RWPE1 (cell line): ENCODE measurements at places on chromosomes 12 and 14.

GRCh38 chr12:95037906-95038305 is 34.4 kb upstream of the NDUFA12 start:
- no peak for DNase-seq

DNA sequence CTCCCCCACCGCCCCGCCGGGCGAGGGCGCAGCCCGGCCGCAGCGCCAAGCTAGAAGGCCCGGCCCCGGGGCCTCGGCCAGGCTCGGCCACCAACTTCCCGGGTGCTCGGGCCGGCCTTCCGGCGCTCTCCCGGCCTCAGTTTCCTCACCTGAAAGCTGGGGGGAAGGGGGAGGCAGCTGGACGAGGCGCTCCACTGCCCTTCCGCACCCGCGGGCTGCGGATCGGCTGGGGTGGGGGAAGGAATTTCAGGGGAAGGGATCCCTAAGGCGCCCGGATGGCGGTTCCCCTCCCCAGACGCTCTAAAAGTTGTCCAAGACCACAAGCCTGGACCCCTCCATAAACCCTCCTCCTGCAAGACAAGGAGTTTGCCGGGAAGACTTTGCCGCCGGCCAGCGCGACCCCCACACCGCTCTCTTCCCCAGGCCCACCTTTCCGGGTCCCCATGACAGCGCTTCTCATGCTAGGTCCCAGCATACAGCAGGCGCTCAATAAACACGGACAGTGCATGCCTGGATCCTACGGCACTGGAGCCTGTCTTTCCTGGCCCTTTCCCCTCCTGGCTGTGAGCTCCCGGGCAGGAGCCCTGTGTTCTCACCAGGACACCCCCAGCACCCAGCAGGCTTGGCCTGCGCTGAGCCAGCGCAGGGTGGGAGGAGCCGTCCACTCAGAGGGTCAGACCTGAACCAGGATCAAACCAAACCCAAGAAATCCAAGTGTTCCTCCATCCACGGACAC is 18.1 kb downstream of the BEGAIN start:
- no peak for DNase-seq

DNA sequence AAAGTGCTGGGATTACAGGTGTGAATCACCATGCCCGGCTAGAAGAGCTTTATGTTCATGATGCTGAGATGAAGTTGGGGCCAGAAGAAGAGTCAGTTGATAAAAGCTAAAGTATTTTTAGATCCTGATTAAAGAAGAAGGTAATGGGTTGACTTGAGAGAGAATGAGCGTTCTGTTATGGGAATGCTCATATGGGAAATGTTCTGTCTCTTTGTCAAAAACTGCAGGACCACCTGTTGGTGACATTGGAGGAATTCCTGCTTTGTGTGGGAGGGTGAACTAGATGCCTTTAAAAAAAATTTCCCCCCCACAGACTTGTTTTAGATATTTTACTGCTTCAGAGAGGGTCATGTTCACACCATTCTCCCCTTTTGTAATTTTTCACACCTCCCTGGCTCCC is 6.7 kb downstream of the WDR20 start:
- no peak for DNase-seq

DNA sequence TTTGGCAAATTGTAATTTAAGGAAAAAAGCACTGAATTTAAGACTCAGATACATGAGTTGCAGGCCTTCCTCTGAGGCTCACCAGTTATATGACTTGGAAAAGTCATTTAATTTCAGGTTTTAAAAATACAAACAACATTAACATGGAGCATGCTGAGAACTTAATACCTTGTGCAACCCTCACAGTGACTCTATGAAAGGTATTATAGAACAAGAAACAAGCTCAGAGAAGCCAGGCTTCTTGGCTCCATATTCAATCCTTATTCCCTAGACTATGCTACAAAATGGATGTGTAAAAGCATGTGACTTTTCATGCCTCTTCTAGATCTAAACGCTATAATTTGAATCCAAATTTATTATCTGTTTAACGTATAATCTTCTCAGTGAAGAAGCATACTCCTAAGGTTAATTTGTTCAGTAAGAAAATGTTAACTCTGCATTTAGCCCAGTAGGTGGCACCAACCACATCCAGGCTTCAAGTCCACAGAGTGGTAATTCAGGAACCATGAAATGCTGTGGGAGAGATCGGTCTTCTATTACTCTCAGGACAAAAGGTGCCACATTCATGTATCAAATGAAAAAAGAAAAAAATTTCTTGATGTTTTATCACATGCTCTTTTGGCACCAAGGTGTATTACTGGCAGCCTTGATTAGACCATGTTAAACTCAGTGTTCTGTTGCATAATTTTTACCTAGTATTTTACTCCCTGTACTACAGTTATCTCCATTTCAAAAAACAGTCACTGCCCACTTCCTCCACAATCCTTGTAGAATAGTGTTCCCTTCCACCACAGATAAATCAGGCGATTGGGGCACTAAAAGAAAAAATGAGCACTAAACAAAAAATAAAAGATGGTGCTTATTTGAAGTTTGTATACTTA is 9.3 kb downstream of the CCDC196 start:
- peak; percentile 46 for DNase-seq

DNA sequence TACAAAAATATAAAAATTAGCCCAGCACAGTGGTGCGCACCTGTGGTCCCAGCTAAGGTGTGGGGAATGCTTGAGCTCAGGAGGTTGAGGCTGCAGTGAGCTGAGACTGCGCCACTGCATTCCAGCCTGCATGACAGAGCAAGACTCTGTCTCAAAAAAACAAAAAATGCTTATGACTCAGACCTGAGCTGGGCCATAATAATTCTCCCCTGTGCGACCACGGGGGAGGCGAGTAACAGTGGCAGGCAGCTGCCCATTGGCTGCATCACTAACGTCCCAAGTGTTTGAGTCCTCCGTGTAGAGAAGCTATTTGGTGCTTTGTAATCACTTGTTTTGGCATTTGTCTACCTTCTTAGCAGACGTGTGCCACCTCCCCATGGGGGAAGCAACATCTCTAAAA is 24.9 kb downstream of the PSMC1 start:
- DNase-seq = peak; percentile 43

DNA sequence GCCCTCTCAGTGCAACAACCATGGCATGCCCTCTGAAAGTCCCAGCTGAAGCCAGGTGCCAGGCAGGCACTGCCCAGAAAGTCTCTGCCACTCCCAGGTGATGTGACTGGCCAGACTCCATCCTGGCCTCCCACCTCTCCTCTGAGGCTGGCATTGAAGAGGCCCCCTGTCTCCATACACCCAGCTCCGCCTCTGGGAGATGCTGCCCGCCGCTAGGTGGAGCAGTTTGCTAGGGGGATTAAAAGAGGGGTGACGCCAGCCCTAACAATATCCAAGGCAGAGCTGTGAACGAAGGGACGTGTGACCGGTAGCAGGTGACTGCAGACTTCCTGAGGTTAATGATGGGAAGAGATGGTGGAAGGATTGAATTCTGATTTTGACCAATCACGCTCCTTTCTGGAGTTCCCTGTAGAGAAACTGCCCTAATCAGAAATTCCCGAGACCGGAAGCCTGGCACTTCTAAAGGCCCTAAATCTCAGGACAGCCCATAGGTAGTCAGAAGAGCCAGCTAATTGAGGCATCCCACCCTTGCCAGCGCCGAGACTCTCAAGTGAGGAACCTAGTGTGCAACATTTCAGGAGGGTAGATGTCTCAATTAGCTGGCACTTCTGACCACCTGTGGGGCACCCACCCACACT is 8.3 kb upstream of the PLEK2 start:
- DNase-seq = no peak

DNA sequence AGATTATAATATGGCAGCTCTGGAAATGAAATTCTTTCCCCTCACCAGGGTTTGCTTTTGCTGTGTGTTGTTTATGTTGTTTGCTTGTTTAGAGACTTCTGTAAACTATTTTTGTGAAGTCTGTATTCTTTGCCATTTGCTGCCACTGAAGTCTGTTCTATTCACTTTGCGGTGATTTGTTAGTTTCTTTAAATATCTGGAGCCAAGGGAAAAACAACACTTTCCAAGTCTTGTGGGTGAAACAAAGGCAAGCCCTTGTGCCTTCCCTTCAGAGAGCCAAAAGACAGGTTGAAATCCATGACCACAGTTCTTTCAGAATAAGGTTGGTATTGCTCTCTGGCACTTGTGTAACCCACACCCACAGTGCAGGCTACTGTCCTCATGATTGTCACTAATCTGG is 59.5 kb upstream of the RNU6-7 start:
- no peak for DNase-seq

- DNase-seq = no peak
These were observed 423.4 kb downstream of the ZFP36L1 start for GRCh38 chr14:68369281-68370056.

DNA sequence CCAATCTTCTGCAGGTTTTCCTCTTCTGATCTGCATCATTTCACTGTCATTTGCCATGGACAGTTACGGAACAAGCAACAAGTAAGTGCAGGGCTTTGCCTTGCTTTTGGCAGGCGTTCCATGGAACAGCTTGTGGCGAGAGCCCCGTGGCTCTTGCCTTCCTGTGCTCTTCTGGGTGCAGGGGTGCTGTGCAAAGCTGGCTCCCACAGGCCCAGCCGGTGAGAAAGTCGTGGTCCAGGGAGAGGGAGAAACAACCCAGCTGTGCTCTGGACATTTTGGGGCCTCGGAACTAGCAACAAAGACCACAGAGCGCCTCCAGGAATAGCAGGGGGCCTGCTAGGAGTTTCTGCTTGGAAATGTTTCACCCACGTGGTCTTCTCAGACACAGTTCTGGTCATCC is 164.7 kb downstream of the ADGRD1 start:
- DNase-seq = no peak

DNA sequence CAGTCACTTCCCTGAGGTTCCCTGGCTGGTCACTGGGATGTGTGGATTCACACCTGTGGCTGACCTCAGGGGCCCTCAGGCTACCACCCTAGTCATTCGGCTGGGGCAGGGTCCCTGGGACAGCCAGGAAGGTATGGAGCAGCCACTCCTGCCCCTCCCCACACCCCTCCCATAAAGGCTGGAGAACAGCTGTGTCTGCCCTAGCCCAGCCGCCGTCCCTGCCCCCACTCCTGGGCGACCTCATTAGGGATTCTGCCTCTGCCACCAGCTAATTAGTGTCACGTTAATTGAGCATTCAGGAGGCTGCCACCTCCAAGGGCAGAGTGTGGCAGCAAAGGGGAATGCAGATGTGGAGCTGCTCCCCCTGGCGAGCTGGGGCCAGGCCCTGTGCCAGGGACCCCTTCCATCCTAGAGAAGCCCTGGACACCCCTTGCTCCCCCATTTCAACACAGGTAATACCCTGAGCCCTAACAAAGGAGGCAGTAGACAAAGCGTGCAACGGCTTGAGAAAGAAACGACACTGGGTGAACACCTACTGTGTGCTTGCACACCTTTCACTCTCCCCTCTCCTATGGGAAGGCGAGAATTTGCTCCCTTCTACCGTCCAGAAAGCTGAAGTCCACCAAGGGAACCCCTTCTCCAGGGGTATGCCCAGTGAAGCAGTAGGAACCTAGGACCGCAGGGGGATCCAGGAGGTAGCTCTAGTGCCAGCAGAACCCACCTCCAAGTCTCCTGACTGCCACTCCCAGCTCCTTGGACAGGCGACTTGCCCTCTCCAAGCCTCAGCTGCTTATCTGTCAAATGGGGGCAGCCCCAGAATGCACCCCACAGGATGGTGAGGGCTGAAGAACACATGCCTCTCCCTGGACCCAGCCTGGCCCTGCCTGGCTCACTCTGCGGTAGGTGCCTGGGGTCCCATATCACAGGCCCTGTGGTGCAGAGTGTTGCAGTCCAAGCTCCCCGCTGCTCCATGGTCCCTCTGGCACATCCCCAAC is 45.1 kb downstream of the FAM222A start:
- no peak for DNase-seq
